ENCODE measurements at places on chromosomes 7 and 10. TPM values are rescaled to one million over a fixed set of nuclear protein-coding genes. Genes with fewer than 3 reads are reported as not detected.

DNA sequence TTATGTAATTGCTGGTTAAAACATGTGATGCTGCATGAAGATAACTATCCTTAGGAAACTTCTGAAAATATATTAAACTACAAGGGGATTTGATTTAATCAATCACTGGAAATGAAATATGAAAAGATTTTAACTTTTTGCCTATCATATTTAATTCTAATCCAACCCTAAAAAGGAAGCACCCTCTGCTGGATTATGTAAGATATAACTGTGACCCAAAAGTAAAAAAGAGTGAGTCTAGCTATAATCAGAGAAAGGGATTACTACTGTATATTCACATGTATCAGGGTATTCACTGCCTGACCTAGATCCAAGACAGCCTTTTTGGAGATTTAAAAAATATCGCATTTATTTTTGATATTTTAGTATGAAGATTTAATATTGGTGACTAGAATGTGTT, 295.5 kb downstream of the MDFIC start:
- no peak for DNase-seq

DNA sequence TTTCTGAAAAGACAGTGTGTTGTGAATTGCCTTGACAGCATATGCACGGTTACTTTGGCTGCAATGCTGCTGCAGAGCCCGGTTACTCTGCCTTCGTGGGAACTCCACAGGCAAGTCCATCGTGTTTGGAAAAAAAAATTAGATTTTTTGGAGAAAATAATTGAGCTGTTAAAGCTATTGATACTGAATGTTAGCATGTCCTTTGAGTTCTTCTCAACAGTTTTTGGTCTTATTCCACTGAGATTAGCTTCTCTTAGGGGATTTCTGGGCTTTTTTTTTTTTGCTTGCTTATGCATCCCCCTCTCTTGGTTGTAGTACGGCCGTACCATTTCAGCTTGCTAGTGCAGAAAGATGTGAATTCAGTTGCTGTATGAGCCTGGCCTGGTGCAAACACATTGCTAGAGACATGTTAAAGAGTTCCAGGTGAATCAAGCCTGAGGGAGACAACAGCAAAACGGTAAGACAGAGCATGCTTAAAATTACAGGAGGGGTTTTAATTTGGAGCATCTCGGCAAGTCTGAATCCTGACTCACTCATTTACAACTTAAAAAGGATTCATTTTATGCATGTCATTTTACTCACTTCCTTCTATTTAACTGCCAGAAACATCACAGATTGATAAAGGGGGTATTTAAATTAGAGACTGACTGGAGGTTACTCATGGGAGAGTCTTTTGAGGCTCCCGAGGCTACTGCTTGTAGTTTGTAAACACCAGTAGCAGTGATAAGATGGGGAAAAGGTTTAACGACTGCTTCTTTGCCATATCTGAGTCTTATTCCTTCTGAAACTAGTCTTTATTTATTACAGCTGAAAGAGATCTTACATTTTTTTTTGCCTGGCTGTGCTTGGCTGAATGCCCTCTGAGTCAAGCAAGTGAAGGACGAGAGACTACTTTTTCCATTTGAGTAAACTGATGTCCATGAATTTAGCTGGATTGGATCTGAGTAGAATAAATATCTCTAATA, 113.7 kb downstream of the CDK14 start:
- no peak for DNase-seq

DNA sequence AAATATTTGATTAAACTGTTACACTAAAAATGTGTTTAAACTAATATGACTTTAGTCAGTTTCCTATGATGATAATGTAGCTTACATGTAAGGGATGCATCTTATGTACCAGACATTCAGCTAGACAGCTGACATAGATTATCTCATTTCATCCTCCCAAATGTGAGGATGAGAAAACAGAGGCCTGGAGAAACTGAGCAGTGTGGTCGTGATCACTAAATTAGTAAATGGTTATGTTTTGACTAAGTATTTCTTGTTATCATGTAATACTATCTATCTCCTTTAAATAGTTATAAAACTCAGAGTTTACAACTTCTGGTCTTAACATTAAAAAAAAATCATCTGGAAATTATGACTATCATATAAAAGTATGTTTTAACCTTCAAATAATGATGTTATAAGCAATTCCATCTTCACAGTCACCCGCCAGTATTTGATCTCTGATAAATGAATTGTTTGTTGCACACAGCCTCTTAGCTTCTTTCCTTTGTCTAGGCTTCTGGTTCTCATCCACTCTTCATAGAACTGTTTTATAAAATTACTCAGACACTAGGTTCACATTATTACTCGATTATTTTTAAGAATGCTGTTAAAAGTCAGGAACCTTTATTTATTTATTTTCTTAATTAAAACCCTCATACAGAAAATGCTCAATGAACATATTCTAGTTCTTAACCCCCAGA, 33.6 kb upstream of the HDAC9 start:
- no peak for DNase-seq

GRCh38 chr7:8921807-8922206, 488.4 kb downstream of the NXPH1 start:
- no peak for DNase-seq

GRCh38 chr10:106789623-106790022, 374.9 kb downstream of the SORCS1 start:
- DNase-seq, result no peak

DNA sequence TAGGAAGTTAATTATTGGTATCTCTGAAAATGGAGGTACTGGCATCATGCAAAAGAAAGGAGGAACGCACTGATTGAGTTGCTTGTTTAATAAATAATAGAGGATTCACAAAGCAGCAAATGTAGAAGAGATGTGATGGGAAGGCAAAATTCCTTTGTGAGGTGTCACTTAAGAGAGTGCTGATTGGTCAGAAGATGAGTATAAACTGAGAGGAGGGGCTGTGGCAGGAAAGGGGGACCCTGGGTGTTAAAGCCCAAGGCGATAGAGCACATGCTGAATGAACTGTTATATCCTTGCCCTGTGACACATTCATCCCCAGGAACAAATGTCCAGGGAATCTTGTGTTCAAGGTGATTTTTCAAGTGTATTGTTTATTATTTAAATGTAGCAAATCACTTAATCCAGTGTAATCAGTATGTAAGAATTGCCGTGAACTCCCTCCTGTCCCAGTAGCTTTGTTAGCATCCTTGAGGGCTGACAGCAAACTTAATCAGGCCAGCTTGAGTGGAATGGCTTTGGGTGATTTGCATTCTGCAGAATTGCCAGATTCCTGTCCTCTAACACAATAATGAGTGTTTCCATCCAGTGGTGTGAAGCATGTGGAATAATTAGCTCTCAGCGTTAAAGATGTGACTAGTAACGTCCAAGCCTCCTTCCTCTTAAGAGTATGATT, 111.9 kb downstream of the CHN2 start:
- DNase-seq, result no peak

The CTAGE8 gene
- polyA plus RNA-seq, result 16.3 TPM

The CUZD1 gene
- 1.7 TPM for polyA plus RNA-seq
